ENCODE measurements at places on chromosomes 1 and 21.
A peak's percentile ranks its signal among the peaks of the same experiment; 100 is the strongest.

DNA sequence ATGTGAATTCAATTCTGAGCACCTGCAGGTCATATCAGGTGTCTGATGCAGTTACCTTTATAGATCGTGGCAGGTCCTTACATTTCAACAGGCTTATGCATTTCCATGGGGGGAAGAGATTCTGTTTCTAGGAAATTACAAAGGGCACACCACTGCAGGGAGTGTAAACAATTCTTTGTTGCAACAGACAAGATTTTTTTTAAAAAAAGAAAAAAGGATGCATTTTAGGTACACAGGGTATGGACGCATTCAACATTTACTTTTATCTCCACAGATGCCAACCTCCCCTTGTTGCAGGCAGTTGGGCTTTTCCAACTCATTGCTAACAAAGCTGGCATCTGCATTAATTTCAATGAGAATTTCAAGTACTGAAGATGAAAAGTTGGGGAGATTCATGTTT is 13.5 kb upstream of the TEKT2 start:
- DNase-seq, result no peak

- no peak for DNase-seq
These were observed at the start of gene COL24A1 for GRCh38 chr1:86156566-86157455. Gene COL24A1, minus strand, starts transcription at chr1:86156772. Its CDS starts 376 bp downstream, at chr1:86156396.

GRCh38 chr1:157269656-157270375 is 131.6 kb upstream of the ETV3 start:
- DNase-seq, result no peak

DNA sequence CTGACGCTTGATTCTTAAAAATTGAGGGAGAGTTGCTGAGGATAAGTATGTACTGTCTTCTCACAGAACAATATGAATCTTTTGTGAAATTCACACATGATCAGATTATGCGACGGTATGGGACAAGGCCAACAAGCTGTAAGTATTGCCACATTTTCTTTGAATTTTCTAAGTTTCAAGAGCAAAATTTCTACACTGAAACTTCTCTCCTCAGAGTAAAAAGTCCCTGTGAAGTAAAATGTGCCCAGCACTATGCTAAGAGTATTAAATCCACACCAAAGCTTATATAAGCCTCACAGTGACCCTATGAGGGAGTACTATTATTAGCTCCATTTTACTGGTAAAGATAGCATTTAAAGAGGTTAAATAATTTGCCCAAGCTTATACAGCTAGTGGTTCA is 12.2 kb downstream of the AKIRIN1 start:
- no peak for DNase-seq

GRCh38 chr1:6833804-6834203 is 48.5 kb downstream of the CAMTA1 start:
- no peak for DNase-seq

- no peak for DNase-seq
These were observed 141.2 kb downstream of the RWDD3 start for GRCh38 chr1:95375174-95375573.

DNA sequence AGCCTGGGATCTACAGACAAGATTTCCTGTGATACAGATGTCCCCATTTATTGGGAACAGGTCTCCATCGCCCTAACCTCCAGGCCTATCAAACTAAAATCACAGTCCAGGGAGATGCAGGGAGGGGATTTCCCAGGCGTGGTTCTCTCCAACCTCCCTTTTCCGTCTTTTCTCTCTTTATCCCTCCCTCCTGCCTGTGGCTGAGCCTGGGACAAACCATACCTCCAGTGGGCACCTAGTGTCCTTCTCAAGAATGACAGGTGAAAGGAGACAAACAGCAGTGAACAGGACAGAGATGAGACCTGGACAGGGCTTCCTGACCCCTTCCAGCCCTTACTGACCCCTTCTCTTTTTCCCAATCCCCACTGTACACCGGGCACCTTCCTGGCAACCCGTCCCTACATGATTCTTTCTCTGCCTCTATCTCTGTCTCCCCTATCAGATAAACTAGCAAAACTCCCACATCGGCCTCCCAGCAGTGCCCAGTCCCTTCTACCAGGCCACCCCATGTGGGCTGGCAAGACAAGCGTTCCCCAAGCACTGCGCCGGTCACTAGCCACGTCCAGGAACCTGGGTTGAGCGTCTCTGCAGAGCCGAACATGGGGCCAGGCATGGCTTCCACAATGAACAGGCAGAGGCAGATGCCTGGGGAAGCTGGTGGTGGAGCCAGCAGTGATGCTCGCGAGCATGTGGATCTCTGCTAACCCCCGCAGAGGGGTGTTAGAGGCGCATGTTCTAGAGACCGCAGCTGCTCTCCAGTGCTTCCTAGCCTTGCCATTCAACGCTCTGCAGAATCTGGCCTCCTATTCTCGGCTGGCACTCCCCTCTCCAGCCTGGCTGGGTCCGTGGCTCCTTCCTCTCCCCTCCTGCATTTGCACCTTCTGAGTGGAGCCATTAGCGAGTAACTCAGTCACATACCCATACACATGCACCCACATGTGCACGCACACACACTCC is 54.7 kb downstream of the ELK4 start:
- DNase-seq, result no peak

GRCh38 chr1:201756406-201756805 is 72.6 kb upstream of the IPO9 start:
- DNase-seq, result no peak

DNA sequence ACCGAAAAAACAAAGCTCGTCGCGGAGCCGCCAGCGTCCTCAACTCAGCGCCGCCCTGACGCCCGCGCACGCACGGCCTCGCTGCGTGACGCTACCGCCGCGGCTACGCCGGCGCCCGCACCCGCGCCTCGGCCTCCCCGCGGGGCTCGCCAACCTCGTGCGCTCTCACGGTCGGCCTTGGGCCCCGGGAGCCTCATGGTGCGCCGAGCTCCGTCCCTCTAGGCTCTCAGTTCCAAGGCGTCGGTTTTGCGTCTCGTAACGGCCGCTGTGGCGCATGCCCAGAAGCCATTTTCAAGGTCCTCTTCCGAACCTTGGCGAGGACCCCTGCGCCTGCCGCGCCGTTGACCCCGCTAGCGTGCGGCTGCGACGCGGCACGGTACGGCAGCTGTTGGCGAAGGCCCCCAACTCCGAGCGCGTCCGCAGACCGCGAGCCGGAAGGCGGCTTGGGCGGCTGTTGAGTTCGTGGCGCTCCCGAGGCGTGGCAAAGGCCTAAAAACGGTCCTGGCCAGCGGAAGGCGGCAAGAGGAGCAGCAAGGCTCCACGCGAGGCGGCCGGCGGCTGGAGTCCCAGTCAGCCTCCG is at the start of gene HENMT1:
HENMT1 (minus strand) TSS at position 64 of the 580 bp plus-strand sequence. CDS start 1,209 bp downstream, outside the sequence.
- DNase-seq, result peak; percentile 84

DNA sequence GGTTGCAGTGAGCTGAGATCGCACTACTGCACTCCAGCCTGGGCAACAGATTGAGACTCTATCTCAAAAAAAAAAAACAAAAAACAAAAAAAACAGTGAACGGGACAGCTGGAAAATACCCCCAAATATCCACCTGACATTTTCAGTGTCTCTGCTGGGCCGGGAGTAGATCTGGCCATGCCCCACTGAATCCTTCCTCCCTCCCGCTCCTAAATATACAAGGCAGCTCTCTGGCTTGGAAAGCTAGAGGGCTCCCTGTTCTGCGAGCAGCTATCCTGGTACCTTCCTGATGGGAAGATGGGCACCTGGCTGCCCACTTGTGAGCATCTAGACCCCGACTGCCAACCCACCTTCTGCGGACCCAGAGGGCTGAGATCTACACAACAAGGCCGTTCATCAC is 21.4 kb downstream of the SPSB1 start:
- no peak for DNase-seq

- no peak for DNase-seq
These were observed 802.2 kb downstream of the KCNT2 start for GRCh38 chr1:195806060-195806459.

DNA sequence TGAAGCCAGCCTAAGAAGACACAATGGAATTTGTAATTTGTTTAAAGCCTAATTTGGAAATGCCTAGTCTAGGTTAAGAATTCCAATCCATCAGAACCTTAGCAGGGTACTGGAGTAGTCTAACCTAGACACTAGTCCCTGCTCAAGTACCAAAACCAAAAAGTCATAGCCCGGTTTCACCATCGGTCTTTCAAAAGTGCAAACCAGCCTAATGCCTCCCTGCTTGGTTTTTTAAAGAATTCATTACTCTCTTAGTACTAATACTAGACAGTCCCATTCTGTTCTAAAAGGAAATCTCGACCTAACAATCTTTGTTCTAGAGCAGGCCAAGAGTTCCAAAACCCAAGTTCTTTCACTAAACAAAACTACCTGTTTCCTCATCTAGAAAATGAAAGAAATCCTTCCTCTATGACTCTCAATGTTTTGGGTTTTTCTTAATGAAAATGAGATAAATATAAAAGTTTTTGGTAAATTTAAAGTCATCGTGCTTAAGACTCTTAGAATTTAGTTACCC is 2.6 kb downstream of the PUM1 start:
- DNase-seq, result no peak

DNA sequence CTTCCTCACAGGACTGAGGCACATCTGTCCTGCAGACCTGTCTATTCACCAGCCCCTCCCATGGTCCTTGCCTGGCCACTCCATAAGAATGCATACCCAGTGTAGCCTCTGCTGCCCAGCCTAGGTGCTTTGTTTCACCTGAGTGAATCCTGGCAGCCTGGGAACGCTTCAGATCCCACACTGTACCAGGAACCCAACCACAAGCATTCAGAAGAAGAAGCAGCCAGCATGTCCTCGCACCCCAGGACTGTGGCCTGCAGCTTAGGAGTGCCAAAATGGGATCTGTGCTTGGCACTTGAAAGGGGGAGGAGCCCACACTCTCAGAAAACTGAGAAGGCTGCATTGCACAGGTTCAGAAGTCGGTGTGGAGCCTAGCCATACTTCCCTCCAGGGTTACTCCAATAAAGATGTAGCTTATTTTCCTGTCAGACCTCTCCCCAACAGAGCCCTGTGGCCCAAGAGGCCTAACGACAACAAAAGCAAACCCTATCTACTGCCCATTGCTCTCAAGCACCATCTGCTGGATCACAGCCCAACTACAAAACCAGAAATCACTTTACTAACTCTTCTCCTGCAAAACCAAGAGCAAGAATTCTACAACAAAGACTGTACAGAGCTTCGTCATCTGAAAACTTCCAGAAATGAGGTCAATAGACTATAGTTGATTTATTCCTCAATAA is 923.1 kb upstream of the NEGR1 start:
- DNase-seq, result no peak

GRCh38 chr1:241730031-241730430 is 78.0 kb downstream of the WDR64 start:
- DNase-seq, result no peak

DNA sequence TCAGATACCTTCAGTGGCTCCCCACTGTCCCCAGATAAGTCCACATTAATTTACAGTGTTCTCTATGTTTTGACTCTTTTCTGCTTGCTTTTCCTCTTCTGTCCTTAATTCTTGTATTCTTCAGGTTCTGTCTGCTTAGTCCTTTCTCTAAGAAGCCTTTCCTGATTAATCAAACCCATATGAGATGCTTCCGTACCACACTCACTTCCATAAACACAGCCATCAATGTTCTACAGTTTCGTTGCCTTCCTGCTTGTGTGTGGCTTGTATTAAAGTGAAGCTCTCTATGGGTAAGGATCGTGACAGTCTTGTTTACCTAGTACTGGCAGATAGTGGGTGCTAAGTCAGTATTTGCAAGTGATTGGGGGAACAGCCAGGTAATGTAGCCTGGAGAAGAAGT is 75.9 kb downstream of the PRDM2 start:
- no peak for DNase-seq

DNA sequence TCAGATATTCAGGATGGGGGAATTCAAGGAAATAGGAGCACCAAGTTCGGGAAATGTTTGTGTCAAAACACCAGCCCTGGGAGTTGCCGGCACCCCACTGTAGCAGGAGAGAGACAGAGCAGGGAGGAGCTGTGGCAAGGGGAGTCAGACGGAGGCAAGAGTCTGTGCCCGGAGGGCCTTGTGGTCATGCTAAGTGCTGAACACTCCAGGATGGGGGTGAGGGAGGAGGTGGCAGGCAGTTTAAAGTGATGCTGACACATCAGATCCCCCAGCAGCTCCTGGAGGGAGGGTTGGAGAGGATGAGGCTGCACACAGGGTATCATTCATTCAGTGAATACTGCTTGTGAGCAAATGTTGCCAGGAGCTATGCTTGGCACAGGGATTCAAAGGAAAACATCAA is 150.3 kb upstream of the ETV3 start:
- no peak for DNase-seq

DNA sequence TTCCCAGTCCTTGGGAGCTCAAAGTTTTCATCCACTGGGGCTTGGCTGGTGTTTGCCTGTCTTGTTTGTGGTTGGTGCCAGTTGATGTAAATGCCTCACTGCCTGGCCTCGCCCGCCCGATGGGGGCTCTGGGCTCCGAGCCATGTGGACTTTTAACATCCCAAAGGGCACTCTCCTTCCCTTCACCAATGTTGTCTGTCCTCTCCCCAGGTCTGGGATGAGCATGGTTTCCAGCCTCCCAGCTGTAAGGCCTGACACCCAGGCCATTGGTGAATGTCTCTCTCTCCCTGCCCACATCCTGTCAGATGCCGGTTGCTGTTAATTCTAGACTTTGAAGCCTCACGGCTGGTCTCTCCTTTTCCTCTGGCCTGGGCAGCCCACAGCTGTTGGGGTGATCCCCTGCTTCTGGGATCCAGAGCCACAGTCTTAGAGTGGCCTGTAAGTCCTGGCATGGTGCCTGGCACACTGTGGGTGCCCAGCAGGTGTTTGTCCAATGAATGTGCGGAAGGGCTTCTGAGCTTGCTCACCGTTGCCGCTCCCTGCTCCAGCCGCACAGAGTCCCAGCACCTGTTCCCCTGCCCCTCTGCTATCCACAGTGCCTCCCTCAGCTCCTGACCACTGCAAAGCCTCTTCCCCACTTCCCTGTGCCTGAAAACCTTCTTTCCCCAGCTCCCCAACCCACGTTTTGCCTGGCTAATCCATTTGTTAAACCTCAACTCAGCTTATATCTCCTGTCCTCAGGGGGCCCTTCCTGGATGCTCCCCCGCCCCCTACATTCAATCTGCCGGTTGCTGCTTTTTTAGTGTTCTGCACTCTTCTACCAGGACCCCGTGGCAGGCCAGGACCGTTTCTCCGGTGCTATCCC is 3.3 kb upstream of the C1orf174 start:
- no peak for DNase-seq

Data from CMK (cell line).